ENCODE measurements at places on chromosomes 16 and 17. TPM values are rescaled to one million over a fixed set of nuclear protein-coding genes. Genes with fewer than 3 reads are reported as not detected.

NPIPA1 gene
- total RNA-seq, result 109 TPM

NPIPB2 gene
- total RNA-seq, result 17.5 TPM

SEZ6L2 gene
- total RNA-seq, result not detected

KRTAP2-2 gene
- total RNA-seq, result not detected

NTN1 gene
- not detected for total RNA-seq

TNFSF13 gene
- 1.6 TPM for total RNA-seq

ZPBP2 gene
- total RNA-seq, result not detected

MPV17L gene
- total RNA-seq, result not detected

PRMT7 gene
- 53.8 TPM for total RNA-seq

OTOA gene
- total RNA-seq, result not detected

KIF18B gene
- 0.52 TPM for total RNA-seq

KRTAP4-1 gene
- not detected for total RNA-seq
